ENCODE measurements at places on chromosomes 2 and 18.

DNA sequence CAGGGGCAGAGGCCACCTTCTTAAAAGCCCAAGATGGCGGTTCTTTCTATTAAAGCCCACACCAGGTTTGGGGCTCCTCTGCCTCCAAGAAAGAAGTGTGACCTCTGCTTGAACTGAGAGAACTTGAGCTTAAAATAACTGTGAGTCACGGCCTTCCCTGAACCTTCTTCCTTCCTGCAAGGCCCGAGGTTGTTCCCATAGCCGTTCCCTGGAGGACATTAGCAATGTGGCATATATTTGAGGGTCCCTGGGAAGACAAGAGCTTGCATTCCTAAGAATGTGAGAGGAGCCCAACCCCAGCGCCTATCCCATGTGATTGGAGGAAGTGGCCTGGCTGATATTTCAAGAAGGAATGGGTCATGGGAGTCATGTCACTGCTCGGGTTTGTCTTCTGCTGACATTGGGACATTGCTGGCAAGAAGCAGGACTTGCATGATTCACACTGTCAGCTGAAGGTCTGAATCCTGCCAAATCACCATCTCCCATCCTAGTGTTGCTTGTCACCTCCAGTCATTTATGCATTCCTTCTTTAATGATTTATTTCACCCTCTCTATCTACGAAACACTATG lies 168.1 kb downstream of the TRIB2 start:
- no peak for ATAC-seq

DNA sequence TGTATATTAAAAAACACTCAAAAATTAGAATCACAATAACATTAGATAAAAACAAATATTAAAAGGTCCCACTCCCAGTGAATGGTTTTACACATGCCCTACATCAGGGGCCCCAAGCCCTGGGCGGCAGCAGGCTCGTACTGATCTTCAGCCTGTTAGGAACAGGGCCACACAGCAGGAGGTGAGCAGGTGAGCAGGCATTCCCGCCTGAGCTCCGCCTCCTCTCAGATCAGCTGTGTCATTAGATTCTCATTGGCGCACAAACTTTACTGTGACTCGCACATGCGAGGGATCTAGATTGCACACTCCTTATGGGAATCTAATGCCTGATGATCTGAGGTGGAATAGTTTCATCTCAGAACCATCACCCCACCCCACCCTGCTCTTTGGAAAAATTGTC lies 74.2 kb downstream of the MBD2 start:
- no peak for ATAC-seq

DNA sequence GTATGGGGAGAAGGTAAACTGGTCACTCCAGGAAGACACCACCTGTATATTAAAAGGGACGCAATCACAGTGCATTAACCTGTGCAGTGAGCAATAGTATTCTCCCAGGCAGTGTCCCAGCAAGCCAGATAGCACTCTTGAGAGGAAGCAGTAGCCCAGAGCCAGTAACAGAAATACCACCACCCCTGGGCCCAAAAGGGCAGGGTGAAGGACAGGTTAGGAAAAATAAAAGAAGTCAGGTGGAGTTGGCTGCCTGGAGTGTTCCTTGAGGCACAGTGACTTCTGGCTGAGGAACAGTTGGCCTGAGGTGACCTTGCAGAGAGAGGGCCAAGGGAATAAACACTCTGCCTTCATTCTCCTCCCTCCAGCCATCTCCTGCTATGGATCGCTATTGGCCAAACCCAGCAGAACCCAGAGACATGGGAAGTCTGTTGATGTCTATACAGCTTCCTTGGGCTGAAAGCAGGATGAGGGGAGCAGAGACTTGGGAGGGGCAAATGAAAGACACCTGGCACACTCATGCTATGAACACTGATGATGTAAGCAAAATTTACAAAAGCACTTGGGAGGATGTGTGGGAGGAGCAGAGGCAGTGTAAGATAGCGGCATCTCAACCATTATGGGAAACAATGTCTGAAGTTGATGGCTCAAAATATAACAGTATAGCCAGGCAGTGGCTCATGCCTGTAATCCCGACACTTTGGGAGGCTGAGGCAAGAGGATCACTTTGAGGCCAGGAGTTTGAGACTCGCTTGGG lies 7.5 kb downstream of the C18orf32 start:
- no peak for ATAC-seq

DNA sequence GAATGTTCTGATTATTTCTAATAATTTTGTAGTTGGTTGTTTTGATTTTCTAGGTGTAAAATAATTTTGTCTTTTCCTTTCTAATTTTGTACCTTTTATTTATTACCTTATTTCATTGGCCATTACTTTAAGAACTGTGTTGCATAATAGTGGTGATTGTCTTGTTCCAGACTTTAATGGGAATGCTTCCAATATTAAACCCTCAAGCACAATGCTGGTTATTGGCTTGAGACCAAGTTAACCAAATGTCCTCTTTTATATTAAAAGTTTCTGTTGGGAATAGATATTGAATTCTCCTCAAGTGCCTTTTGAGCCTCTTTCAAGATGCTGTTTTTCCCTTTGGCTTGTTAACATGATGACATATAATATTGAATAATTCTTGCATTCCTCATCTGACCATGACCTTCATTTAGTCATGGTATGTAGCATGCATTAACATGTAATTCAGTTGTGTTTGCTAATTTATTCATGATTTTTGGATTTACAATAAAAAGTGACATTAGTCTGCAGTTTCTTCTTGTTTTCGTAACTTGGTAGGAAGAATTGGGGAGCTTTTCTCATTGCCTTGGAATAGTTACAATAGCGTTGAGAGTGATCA lies 141.7 kb downstream of the DIS3L2 start:
- ATAC-seq = no peak

GRCh38 chr2:31428001-31428418 lies 13.5 kb upstream of the XDH start:
- no peak for ATAC-seq

- ATAC-seq = no peak
Observed at GRCh38 chr2:234558642-234559041, 61.8 kb upstream of the ARL4C start.

DNA sequence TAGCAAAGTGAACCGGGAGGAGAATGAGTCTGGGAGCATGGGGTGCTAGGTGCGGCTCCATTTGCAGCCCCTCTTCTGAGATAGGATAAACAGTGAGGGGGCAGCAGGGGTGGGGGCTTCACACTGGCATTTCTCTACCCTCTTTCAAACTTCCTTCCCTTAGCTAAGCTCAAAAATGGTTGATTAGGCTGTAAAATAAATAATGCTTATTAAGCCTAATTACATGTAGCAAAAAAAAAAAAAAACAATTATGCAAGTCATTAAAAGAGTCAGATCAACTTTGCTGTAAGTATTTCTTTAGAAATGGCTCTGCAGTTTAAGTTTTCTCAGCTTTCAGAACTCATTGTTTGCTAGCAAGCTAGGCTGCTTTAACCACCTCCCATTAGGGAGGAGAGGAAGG lies 182.7 kb upstream of the FBXO11 start:
- no peak for ATAC-seq

DNA sequence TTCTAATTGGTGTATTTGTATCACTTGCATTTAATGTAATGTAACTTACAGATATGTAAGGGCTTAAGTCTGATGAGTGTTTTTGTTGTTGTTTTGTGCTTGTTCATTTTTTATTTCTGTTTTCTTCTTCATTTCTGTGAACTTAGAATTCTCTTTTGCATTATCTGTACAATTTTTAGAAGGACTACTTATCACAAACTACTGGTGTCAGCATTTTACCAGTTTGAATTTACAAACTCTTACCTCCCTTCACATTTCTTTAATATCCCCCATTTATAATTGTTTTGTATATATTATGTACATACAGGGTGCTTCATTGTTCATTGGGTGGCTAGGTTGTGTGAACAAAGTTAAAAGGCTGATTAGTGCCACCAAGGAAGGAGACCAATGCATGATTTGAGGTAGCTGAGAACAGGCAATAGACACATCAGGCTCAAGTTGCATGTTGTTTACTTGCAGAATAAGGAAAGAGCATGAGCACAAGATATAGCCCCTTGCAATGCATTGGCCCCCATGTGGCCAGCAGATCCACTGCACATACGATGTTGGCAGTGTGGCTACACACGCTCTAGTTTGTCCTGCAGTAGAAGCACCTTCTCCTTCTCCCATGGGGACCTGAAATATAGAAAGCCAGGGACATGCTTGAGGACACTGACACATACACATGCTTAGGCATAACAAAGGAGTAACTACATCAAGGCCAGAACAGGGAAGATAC lies 198.2 kb downstream of the CD8B2 start:
- ATAC-seq = no peak

DNA sequence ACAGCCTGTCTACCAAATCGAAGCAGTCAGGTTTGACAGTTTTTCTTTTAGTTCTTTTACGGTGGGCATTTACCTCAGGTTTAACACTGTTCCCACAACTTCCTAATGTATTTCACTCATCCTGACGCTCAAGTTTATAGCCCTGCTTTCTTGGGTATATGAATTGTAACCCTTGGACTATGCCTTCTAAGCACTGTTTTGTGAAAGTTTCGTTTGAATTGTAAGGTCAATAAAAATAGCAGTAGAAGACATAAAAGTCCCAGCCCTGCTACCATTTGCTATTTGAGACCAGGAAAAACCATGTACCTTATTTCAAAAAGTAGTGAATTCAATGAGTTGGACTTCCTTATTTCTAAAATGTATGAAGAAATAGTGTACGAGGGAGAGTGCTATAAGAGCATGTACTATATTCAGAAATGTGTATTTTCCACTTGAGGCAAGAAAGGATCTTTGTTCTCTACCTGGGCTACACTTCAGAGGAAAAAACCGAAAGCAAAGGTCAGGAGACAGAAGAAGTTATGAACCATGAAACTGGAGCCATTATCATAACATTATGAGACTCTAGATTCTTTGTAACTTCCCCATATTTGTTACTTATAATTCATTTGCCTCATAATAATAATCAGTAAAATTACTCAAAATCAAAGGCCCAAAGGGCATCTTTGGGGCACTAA lies 1.9 kb upstream of the ZC3H15 start:
- ATAC-seq = no peak

DNA sequence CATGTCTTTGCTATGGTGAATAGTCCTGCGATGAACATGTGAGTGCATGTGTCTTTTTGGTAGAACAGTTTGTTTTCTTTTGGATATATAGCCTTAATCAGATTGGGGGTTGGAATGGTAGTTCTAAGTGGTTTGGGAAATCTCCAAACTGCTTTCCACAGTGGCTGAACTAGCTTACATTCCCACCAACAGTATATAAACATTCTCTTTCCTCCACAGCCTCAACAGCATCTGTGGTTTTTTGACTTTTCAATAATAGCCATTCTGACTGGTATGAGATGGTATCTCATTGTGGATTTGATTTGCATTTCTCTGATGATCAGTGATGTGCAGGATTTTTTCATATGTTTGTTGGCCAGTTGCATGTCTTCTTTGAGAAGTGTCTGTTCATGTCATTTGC lies 112.2 kb upstream of the SESTD1 start:
- ATAC-seq = no peak

- no peak for ATAC-seq
Observed at GRCh38 chr2:236215196-236215595, 47.0 kb upstream of the GBX2 start.

DNA sequence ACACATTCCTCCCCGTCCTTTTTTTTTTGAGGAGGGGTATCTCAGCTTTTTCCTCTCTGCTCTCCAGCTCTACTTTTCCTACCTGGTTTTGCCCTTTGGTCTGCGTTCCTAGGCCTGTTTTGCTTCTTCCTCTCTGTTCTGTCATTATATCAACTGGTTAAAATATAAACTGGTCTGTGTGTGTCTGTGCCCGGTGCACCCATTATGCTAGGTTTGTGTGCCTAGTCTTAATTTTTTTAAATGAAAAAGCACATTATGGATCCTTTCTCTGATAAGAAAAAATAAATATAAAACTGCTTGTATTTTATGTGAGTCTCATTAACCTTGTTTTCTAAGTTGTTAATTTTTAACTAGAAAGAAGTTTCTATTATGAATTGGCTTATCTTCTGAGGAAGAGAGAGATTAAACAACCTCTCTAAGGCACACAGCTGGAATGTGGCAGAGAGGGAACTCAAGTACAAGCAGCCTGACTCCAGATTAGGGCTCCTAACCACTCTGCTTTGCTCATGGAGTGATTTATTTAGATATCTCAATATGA lies 17.4 kb downstream of the SLC38A11 start:
- no peak for ATAC-seq

GRCh38 chr2:150357770-150358467 lies 129.5 kb downstream of the RND3 start:
- no peak for ATAC-seq

GRCh38 chr2:124258140-124258880 lies 233.2 kb downstream of the CNTNAP5 start:
- no peak for ATAC-seq

DNA sequence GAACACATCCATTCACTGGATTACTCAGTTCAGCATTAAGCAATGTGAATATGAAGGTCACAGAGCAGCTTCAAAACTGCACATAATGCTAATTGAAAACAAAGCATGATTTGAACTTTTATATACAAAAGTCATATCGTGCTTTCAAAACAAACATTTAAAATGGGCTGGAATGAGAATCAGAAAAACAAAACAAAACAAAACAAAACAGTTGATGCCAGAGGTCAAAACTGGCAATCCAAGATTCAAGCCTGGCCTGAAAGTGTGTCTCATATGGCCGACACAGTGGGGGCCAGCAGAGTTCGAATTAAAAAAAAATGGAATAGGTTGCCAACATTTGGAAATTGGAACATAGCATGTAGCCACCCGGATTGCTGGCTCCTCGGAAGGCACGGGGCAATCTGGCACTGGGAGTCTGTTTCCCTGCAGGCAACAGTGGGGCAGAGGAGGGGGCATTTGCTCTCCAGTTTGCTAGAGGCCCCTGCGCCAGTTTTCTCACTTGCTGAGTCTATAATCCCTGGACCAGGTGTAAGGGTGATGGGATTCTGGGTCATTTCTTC lies 294.4 kb downstream of the ZNF521 start:
- no peak for ATAC-seq

- no peak for ATAC-seq
Observed at GRCh38 chr2:95392730-95393455, 9.6 kb upstream of the FAHD2A start.

DNA sequence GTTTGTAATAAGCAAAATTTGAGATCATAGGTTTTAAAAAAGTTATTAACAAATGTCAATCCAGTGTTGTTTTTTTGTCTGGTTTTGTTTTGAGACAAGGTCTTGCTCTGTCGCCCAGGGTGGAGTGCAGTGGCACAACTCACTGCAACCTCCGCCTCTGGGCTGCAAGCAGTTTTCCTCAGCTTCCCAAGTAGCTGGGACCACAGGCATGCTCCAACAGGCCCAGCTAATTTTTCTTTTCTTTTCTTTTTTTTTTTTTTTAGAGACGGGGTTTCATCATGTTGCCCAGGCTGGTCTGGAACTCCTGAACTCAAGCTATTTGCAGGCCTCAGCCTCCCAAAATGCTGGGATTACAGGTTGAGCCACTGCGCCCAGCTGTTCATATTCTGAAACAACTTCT lies 31.3 kb downstream of the GALNT3 start:
- ATAC-seq = no peak

GRCh38 chr18:77343846-77344510 lies 94.3 kb downstream of the GALR1 start:
- ATAC-seq = no peak

- no peak for ATAC-seq
Observed at GRCh38 chr2:235533198-235533597, 39.4 kb downstream of the AGAP1 start.
